Liver (tissue), 10 donors: ENCODE measurements at places on chromosomes 13 and 19. TPM values are rescaled to one million over a fixed set of nuclear protein-coding genes. Genes with fewer than 3 reads are reported as not detected.
A peak's percentile ranks its signal among the peaks of the same experiment; 100 is the strongest.

- H3K4me3 ChIP-seq: no peak overlapping the region
- no peak for DNase-seq
These were observed 38.5 kb upstream of the ATP11A start for GRCh38 chr13:112651311-112651710.

- peak overlapping the region; percentile 36 for H3K4me3 ChIP-seq
- H3K27ac ChIP-seq: no peak overlapping the region
- H3K4me1 ChIP-seq: peaks cover 8% of the 10 kb centered on the region
- no peaks in the 10 kb centered on the region for H3K27me3 ChIP-seq
- DNase-seq: no peak
These were observed 400 bp upstream of the SERP2 start for GRCh38 chr13:44373247-44373600.

Gene SYNE4
- total RNA-seq: 4.4 TPM

Gene KLK12
- not detected for total RNA-seq

GRCh38 chr13:55091172-55091571, 2049.5 kb upstream of the PRR20A start:
- no peaks in the 10 kb centered on the region for H3K4me1 ChIP-seq
- no peaks in the 10 kb centered on the region for H3K36me3 ChIP-seq
- no peak for DNase-seq
- H3K4me3 ChIP-seq: no peak overlapping the region
- no peak overlapping the region for H3K27ac ChIP-seq

Gene CYP4F2
- 7.7 TPM for total RNA-seq

DNA sequence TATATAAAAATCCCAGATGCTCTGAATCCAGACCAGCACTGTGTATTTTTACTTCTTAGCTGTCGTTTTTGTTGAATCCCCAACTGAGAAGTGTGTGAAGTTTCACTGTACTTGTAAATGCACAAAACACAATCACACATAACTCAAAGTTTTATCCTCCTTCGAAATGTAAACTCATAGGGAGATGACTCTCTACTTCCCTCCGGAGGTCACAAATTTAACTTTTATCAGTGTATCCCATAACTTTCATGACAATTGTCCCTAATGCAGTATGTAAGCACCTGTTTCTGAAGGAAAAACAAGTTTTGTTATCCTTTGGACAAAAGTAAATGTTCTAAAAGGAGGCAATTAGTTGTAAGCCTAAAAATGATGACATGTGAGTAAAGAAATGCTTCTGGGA, 665.0 kb upstream of the SLITRK6 start:
- H3K27ac ChIP-seq: no peak overlapping the region
- H3K36me3 ChIP-seq: no peaks in the 10 kb centered on the region
- H3K27me3 ChIP-seq: no peaks in the 10 kb centered on the region
- H3K4me1 ChIP-seq: no peaks in the 10 kb centered on the region
- H3K4me3 ChIP-seq: no peak overlapping the region

- no peaks in the 10 kb centered on the region for H3K36me3 ChIP-seq
- no peaks in the 10 kb centered on the region for H3K27me3 ChIP-seq
- peaks cover 19% of the 10 kb centered on the region for H3K4me1 ChIP-seq
- no peak for DNase-seq
These were observed 440.5 kb downstream of the OXGR1 start for GRCh38 chr13:96553796-96554195.

Gene SLITRK1
- not detected for total RNA-seq

Gene CGB2
- total RNA-seq: not detected

Gene TMEM272
- total RNA-seq: 0.42 TPM

Gene KLF12
- total RNA-seq: 8.7 TPM

Gene FAM174C
- 14.6 TPM for total RNA-seq

DNA sequence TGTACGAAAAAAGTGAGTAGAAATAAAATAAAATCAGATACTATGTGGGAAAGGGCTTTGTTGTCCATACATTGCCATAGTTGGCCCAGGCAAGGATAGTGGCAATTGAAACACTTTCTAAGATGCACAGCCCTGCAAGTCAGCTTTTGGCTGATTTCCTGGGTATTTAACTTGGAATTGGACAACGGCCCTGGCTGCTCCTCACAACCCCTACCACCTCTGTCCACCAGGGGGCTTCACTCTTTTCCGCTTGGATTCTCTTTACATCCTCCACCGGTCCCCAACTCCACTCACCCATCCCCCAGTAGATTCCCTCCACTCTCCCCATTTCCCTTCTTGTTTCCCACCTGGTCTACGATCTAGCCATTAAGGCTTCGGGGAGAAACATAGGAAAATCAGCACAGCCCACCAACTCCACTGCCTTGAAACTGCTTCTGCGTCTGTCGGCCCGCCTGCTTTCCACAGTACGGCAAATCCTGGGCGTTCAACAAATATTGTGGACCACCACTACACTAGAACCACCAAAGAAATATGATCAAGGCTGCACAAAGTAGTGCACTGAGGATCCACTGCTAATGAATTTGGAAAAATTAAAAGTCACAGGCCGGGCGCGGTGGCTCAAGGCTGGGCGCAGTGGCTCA, 48.6 kb upstream of the GTF3A start:
- H3K27me3 ChIP-seq: no peaks in the 10 kb centered on the region
- no peak overlapping the region for H3K4me3 ChIP-seq
- peaks cover 12% of the 10 kb centered on the region for H3K4me1 ChIP-seq

DNA sequence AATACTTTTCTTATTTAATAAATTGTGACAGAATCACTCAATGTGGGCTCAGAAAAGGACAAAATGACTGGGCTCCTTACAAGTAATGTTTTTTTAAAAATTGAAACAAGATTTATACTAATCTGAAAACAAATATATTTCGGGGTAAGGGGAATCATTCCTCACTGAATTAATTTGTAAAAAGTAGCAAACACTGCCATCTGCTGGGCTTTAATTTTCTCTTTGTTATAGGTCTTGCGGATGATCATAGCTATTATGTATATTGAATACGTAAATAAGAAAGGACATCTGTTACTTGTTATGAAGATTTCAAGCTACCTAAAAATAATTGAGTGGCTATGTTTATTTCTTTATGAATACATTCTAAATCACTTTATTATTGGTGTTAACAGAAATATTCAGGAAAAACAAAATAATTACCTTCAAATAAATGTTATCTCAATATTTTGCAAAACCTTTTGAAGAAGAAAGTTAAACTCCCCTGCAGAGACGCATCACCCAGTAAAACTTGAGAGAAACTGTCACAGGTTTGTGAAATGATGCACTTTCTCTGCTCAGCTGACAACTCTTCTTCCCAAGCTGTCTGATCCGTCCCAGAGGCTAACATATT, 17.8 kb upstream of the ENOX1 start:
- no peaks in the 10 kb centered on the region for H3K27me3 ChIP-seq
- no peak overlapping the region for H3K4me3 ChIP-seq
- no peaks in the 10 kb centered on the region for H3K4me1 ChIP-seq
- no peak for DNase-seq
- no peak overlapping the region for H3K27ac ChIP-seq

DNA sequence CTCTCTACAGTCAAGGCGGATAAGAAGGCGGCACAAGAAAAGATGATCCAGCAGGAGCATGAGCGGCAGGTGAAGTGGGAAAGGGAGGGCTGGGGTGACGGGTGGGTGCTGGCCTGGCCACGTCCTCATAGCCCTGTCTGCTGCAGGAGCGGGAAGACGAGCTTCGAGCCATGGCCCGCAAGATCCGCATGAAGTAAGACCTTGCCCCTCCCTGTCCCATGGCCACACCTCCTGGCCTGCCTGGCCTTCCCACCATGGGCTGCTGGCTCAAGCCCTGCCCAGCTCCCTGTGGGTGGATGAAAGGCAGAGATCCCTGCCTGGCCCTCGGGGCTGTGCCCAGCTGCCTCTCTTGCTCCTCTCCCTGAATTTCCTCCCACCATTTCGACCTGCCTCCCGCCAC, 7.2 kb downstream of the ZNF296 start:
- no peak overlapping the region for H3K27ac ChIP-seq
- H3K27me3 ChIP-seq: no peaks in the 10 kb centered on the region
- H3K4me3 ChIP-seq: no peak overlapping the region
- no peak for DNase-seq
- peaks cover 28% of the 10 kb centered on the region for H3K36me3 ChIP-seq

DNA sequence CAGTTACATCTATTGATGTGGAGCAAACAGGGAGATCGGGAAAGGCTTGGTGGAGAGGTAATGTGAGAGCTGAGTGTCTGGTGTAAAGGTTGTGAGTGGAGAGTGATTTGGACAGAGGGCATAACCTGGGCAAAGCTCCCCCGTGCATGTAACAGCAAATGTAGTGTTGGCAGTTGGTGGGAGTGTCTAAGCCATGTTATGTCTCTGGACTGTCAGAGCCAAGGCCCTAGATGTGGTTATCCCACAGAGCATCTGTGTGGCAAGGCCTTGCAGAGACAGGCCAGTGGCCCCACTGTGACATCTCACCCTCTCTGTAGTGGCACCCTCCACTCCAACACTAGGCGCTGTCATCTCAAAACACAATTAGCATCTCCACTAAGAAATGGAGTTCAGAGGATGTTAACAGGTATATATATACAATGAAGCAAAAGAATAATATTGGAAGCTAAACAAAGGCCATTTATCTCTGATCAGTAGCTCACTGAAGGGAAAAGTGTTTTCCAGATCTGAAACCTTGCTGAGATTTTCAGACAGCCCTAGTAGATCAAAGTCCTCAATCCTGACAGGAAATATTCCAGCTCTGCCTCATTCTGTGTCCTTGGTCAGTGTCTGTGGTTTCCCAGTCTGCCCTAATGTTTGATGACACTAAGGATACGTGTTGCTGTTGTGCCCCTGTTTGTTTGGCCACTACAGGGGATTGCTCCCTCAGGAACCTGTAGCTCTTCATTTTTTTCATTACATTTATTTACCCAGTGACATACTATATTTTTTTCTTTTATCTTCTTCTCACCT, 20.2 kb downstream of the POLR1D start:
- no peak overlapping the region for H3K4me3 ChIP-seq
- no peak overlapping the region for H3K27ac ChIP-seq
- no peaks in the 10 kb centered on the region for H3K36me3 ChIP-seq
- H3K27me3 ChIP-seq: no peaks in the 10 kb centered on the region
- peaks cover 10% of the 10 kb centered on the region for H3K4me1 ChIP-seq
- DNase-seq: no peak

Gene ONECUT3
- not detected for total RNA-seq

- DNase-seq: peak; percentile 68
- H3K4me3 ChIP-seq: peak overlapping the region; percentile 32
- no peaks in the 10 kb centered on the region for H3K36me3 ChIP-seq
- no peaks in the 10 kb centered on the region for H3K27me3 ChIP-seq
These were observed 24.3 kb downstream of the NFILZ start for GRCh38 chr19:8654591-8655339.

GRCh38 chr19:17753976-17754375, 2.7 kb downstream of the FCHO1 start:
- H3K27ac ChIP-seq: no peak overlapping the region
- no peak overlapping the region for H3K4me3 ChIP-seq
- H3K4me1 ChIP-seq: no peaks in the 10 kb centered on the region
- no peak for DNase-seq

Gene SIRT2
- total RNA-seq: 21.8 TPM

DNA sequence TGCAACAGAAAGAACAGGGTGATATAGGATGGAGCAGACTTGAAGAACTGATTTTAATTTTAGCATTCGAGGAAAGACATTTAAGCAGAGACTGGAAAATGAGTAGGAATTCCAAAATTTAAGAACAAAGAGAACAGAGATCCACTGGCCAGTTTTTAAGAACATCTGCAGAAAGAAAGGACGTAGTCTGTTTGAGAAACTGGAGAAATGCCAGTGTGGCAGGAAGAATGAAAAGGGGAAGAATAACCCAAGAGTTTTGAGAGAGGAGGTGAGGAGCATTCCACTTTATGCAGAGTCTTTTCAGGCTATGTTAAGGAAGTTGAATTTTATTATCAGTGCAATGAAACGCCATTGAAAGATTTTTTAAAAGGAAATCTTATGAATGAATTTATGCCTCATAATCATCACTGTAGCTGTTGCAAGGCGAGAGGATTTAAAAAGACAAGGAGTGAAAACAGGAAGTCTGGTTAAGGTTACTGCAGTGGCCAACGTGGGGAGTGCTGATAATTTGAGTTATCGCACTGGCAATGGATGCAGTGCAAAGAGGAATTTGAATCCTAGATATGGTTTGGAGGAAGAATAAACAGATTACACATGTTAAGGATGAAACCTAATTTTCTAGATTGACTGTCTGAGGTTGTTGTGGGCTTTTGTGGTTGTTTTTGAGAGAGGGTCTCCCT, 253.8 kb downstream of the DACH1 start:
- no peak overlapping the region for H3K27ac ChIP-seq
- no peak for DNase-seq
- H3K4me3 ChIP-seq: no peak overlapping the region
- H3K4me1 ChIP-seq: no peaks in the 10 kb centered on the region
- H3K27me3 ChIP-seq: no peaks in the 10 kb centered on the region
- no peaks in the 10 kb centered on the region for H3K36me3 ChIP-seq

DNA sequence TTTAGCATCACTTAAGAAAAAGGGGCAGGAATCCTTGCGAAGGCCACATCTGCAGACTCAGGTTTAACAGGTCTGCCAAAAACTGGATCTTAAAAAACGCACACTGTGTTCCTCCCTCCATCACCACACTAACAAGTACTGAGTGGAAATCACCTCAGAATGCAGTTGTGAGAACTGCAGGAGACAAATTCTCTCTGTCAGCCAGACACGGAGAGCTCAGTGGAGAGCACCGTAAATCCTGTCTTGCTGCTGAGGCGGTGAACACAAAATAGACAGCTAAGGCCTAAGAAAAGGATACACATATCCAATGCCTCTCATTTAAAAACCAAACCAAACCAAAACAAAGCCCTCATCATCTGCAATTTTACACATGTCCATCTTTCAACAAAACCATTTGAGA, 1287.6 kb downstream of the EFNB2 start:
- H3K27ac ChIP-seq: no peak overlapping the region
- no peaks in the 10 kb centered on the region for H3K27me3 ChIP-seq
- no peak for DNase-seq
- H3K4me1 ChIP-seq: no peaks in the 10 kb centered on the region

DNA sequence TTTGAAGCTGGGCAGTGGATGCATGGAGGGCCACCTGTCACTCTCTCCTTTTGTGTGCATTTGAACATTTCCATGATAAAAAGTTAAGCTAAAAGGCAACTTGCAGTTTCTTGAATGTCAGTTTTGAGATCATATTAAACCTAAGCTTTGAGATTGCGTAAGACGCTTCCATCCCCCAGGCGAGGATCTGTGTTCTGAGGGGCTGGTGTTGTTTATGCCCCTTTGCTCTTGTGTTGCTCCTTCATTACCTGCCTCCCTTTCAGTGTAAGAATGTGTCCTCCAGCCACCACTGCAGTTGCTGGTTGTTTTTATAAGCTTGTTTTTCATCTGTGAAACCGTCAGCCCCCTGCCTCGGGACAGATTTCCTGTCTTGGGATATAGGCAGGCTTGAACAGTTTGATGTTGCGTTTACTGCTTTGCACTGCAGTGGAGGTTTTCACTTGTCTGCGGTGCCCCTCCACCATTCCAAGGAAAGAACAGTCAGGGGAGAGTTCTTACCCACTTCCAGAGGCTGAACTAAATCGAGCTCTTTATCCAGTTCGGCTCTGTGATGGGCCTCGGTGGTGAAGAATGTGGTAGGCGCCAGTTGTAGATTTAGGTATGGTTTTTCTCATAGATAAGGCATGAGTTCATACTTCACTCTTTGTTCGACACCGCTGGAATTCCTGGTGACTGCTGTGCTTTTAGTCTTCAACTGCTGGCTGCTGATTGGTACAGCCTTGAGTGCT, 96.8 kb downstream of the ARHGEF7 start:
- peaks cover 32% of the 10 kb centered on the region for H3K4me1 ChIP-seq
- no peaks in the 10 kb centered on the region for H3K27me3 ChIP-seq
- no peak for DNase-seq
- no peak overlapping the region for H3K27ac ChIP-seq

Gene CGB5
- not detected for total RNA-seq

Gene EFNB2
- total RNA-seq: 6.1 TPM

GRCh38 chr13:21124852-21125251, 51.5 kb downstream of the SKA3 start:
- no peaks in the 10 kb centered on the region for H3K36me3 ChIP-seq
- DNase-seq: no peak
- no peak overlapping the region for H3K4me3 ChIP-seq
- H3K27ac ChIP-seq: no peak overlapping the region

Gene ADAT3
- total RNA-seq: 3.3 TPM
